ENCODE measurements at places on chromosomes 2 and 18.

DNA sequence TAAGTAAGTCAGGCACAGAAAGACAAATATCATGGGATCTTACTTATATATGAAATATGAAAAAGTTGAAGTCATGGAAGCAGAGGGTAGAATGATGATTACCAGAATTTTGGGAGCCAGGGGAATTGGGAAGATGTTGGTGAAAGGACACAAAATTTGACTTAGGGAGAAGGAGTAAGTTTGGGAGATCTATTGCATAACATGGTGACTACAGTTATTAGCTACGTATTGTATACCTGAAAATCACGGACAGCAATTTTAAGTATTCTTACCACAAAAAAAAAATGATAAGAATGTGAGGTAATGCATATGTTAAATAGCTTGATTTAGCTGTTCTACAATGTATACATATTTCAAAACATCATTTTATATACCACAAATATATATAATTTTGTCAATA lies 94.2 kb upstream of the COL5A2 start:
- DNase-seq: no peak

DNA sequence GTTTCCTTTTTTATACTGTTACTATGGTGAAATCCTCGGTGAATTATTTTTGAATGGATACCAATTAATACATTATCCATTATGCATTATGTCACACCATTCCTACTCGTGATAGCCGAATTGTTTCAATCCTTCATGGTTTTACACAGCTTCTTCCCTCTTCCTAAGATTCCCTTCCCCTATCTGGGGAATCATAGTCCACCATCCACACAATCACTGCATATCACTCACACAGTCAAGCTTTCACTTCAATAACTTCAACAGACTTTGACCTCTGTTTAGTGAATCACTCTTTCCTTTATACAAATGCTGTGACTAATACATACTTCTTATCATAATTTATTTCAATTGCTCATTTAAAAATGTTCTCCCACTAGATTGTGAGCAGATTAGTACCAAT lies 1108.1 kb upstream of the LRRTM1 start:
- no peak for DNase-seq

DNA sequence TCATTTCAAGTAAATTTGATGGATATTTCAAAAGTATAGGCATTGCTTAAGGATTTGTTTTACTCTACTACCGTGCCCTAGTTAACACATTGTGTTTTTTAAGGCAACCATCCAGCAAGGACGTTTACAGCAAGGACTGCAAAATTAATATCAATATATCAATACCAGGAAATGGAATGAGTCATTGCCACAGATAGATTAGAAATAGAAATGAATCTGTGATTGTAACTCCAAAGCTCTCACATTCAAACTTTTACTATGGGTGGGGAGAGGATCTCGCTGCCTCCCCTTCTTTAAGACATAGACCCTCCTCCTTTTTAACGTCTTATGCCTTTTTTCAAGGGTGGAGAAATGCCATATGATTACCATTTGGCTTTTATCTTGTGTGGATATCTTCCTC lies 3.8 kb downstream of the CD28 start:
- no peak for DNase-seq

DNA sequence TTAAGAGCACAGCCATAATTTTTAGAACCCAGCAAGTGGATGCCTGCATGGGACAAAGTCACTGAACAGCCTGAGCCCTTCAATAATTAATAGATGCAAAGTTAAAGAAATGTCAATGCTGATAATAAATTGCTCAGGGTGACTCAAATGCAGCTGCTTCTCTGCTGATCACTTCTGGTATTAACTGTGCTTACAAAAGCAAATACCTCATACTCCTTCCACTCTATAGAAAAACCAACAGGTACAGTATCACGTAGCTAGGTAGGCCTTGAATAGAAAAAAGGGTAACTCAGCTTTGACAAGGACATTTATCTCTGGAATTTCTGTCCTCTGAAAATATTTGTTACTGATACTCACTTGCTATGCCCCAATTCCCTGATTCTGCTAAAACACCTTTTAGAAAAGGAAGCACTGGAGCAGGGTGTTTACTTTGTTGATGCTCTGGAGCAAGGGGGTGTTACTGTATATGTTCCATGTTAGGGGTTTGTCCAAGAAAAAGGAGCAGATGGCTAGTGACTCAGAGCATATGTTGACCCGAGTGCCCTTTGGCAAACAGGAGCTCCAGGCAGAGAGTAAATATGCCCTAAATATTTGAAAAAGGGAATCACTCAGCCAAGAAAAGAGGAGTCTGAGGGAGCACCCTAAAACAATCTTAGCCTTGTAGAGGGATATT lies 59.1 kb upstream of the RTN4 start:
- DNase-seq: no peak

GRCh38 chr18:51123481-51123880 lies 74.0 kb downstream of the MEX3C start:
- DNase-seq: no peak

DNA sequence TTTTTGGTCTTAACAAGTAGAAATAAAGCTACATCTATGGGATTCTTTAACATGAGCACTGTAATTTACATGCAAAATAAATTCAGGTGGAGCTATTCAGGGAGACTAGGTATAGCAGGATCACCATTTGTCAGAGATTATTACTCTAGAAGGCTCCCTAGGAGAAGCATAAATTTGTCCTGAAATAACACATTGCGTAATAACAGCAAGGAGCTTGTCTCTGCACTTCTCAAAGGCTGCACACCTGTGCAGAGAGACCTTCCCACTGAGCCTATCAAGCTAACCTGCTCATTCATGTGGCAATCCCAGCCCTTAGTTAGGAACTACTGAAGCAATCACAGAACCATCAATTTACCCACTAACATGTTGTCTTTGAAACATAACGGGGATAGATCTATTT lies 437.4 kb upstream of the MC4R start:
- no peak for DNase-seq

DNA sequence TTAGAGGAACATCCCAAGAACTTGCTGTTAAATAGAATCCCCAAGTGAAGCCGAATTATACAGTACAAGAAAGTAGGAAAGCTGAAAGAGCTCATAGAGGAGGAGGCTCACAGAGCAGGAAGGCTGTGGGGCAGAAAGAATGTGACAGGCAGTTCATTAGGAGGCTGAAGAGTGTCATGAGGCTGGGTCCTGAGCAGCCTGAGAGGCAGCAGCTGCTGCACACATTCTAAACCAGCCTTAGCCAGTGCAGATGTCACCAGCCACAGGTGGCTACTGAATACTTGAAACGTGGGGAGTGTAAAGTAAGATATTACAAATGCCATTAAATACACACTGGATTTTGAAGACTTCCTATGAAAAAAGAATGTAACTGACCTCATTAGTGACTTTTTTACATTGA lies 490.2 kb upstream of the KLHL29 start:
- DNase-seq: no peak

DNA sequence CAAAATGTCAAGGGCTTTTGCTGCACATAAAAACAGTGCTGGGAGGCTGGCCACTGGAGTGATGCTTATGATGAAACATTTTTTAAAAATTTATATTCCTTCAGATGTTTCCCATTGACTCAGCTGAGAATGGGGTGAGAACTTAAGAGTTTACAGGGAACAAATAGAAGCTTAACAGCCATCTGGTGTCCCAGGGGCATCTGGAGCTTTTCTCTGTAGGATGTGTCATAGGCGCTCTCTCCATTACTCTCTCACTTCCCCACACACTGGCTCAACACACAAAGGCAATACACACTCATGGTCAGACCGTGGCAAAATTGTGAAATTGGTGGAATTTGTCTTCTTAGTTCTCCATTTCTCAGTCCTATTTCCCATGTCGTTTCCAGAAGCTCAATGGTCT lies 783.1 kb upstream of the LRRTM1 start:
- DNase-seq: no peak

DNA sequence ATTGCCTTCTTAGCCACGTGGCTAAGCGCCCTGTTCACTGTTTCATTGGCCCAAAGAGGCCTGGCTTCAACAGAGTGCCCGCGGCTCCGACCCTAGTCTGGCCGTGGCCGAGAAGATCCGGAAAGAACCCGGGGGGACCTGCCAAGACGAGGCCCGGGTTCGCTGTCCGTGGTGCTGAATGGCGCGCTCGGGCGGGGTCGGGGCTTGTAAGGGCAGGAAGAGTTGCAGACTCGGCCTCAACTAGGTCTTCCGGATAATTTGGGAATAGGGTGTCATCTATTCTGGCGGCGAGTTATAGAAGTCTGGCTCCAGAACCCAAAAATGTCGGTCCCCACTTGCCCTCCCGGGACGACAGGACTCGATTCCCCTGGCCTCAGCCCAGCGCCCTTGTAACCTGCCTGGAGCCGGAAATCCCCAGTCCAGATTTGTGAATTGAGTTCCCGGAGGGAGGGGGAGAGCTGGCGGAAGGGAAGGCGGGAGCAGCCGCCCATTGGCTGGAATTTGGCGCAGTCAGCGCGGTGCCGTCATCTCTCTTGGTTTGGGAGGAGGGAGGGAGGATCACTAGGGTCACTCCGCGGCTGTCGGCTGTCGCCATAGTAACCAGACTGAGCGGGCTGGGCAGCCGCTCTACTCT lies 3.5 kb downstream of the CDK5R2 start:
- peak; percentile 49 for DNase-seq

DNA sequence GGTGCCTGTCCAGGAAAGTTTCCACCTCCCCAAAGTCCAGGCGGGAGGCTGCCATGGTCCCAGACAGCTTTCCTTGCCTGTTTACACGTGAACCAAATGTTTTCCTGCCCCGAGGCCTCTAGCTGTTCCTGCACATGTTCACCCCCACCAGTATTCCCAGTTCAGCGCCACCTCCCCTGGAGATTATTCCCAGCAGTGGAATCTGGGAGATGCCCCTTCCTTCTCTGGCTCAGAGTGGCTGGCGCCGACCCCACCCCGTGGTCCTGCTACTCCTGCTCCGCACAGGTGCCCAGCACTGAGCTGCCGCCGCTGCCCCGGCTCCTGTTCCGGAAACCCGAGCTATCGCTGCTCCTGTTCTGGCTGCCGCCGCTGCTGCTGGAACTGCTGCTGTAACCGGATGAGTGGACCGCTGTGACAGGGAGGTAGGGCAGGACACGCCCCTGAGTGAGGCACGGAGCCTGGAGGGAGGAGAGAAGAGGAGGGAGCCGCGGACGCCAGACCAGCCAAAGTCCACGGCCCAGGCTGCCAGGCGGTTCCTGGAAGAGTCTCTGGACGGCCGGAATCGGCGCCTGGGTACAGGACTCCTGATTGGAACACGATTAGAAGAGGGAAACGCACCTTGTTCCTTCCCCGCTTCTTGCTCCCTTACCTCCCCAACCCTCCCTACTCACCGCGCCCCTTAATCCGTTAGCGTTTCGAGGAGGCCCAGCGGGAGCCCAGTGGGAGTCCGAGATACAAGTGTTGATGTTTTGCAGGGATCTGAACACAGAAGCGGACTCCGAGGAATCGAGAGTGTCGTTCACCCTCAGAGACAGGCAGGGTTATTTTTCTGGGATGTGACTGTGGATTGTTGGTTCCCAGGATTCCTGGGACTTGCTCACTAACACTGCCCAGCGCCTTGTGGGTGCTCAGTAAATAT lies at the start of gene PDE11A:
Gene PDE11A, minus strand, starts transcription at position 395 of the 919 bp plus-strand sequence. Its CDS starts 340 bp downstream, at position 55.
- no peak for DNase-seq

GRCh38 chr18:58226429-58226828 lies 182.4 kb downstream of the NEDD4L start:
- no peak for DNase-seq

- no peak for DNase-seq
Measured at GRCh38 chr2:153232464-153232863, 246.1 kb downstream of the RPRM start.

- no peak for DNase-seq
Measured at GRCh38 chr2:54638103-54638502, 85.4 kb upstream of the EML6 start.

GRCh38 chr2:130327703-130328527 lies 14.8 kb upstream of the IMP4 start:
- no peak for DNase-seq

DNA sequence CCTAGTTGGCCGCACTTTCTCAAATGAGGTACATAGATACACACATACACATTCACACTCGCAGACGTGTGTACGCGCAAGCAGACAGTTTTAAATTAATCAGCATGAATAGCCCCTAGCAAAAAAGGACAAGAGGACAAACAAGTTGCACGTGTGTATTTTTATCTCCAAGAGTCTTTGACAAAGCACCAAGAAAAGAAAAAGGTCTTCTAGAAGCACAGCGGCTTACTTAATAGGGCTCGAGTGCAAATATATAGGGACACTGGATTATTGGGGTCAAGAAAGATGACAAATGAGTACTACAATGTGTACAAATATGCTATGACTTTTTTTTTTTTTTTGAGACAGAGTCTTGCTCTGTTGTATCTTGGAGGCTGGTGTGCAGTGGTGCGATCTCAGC lies 1.7 kb upstream of the BCL2 start:
- no peak for DNase-seq

- no peak for DNase-seq
Measured at GRCh38 chr2:54601339-54601738, 122.1 kb upstream of the EML6 start.

- peak; percentile 5 for DNase-seq
Measured at GRCh38 chr2:12456293-12457106, 260.2 kb upstream of the TRIB2 start.

- DNase-seq: no peak
Measured at GRCh38 chr2:60432035-60432601, 121.3 kb downstream of the BCL11A start.

- DNase-seq: no peak
Measured at GRCh38 chr2:148501545-148501944, 143.0 kb upstream of the EPC2 start.

DNA sequence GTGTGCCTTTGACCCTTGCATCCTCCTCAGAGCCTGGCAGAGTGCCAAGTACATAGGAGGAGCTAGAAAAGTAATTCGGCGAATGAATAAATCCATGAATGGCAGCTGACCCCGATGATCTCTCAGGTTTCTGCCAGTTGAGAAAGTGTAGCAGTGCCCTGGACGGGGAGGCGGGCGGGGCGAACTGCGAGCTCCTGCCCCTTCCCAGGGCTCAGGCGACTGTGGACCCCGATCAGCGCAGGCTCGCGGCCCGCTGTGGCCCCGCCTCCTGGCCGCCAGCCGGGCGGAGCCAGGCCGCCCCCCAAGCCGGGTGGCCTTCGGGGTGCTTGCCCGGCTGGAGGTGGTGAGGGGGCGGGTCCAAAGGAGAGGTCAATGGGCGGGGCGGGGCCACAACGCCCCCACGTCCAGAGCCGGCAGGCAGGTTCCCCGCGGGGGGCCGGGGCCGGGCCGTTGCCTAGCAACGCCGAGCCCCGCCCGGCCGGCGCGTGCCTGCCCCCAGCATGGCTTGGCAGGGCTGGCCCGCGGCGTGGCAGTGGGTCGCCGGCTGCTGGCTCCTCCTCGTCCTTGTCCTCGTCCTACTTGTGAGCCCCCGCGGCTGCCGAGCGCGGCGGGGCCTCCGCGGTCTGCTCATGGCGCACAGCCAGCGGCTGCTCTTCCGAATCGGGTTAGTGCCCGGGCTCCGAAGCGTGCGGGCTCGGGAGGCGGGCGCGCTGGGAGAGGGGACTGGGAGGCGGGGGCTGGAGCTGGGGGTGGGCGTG lies 30.6 kb upstream of the TMBIM1 start:
- DNase-seq: no peak

Data from stimulated activated CD4-positive, alpha-beta T cell treated with anti-CD3 and anti-CD28 coated beads, Interleukin-1b, Interleukin-23, amount 100 ng/mL, for 1 hour (primary cell).